ENCODE measurements at places on chromosomes 12 and 14.

DNA sequence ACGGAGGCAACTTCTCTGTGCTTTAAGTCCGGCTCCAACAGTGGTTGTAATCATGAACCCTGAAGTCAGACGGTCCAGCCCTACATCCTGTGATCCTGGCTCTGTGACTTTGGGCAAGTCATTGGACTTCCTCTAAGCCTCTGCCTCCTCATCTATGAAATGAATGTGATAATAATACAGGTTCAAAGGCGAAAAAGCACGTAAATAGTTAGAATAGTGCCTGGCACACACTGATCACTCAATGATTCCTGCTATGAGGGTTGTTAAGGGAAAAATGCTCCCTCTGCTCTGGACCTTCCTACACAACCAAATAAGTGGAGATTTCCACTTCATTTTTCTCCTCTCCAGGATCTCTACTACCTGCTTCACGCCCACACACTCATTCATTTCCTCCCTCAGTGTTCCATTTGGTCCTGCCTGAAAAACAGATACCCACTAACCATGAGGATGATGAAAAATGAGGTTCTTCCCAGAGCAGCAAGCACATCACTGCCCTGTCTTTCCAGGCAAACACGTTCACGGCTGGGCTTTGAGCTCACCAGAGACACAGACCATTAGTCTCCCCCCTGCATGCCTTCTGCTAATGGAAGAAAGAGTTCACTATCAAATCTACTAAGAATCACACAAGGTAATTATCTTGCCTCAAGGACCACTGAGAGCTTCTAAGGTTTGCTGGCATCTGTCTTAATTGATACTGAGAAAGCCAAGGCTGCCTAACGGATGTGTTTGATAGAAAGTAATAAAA is 13.2 kb downstream of the NUAK1 start:
- DNase-seq, result no peak

- no peak for DNase-seq
Measured at GRCh38 chr14:20711685-20712084, 23.1 kb downstream of the ANG start.

GRCh38 chr12:110262442-110263388 is 18.3 kb upstream of the ATP2A2 start:
- DNase-seq, result no peak

- DNase-seq, result peak; percentile 11
Measured at GRCh38 chr14:30223385-30223785, 295.7 kb upstream of the PRKD1 start.

DNA sequence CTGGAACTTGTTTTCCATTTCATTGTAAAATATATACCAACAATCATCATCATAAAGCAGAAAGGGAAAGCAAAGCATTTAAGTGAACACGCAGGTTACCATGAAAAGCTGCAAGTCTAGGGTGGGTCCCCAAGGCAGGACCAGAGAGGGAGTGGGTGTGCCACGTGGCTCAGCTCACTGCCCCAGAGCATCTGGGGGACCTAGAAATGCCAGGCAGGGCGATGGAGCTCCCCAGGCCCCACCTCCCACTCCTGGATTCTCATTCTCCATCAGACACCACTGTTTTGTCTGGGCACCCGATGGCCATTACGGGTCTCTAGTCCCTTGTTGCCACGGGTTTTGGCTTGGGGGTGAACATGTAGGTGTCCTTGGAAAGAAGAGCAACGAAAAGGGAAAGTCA is 34.7 kb downstream of the BCL11B start:
- DNase-seq, result no peak

DNA sequence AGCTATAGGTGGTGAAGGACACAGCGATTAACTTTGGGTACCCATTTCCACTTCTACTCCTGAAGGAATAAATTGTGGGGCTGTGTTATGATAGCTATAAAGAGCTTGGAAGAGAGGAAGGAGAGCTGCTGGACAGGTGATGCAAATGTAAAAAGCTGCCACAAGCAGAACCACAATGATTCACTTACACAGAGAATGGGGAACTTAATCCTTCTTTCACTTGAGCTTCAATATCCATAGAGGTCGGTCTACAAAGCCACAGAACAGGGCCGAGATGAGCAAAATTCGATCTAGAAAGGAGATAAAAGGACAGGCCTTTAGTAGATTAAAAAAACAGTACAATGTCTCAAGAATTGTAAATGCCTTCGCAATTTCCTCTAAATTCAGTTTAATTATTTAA is 831.1 kb downstream of the LRFN5 start:
- DNase-seq, result no peak

- DNase-seq, result no peak
Measured at GRCh38 chr12:12428961-12429657, 72.2 kb downstream of the BORCS5 start.

DNA sequence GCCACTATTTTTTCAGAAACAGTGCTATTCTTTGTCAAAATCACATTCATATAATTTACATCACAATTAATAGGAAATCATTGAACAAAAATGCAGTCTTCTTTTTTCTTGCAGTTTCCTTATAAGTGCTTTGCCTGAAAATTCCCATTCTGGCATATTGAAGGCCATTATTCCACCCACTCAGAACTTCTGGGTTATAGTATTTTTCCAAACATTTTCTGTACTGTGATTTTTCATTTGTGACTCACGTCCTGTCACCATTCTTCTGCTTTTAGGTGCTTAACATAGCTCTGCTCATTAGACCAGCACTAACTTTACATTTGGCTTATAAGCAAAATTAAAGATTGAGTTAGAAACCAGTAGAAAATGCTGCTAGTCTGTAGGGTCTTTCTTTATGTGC is 241.0 kb upstream of the NPAS3 start:
- no peak for DNase-seq

- peak; percentile 34 for DNase-seq
Measured at GRCh38 chr12:98653866-98654493, 8.9 kb downstream of the APAF1 start.

GRCh38 chr12:10160617-10161385 is 11.1 kb downstream of the OLR1 start:
- no peak for DNase-seq

DNA sequence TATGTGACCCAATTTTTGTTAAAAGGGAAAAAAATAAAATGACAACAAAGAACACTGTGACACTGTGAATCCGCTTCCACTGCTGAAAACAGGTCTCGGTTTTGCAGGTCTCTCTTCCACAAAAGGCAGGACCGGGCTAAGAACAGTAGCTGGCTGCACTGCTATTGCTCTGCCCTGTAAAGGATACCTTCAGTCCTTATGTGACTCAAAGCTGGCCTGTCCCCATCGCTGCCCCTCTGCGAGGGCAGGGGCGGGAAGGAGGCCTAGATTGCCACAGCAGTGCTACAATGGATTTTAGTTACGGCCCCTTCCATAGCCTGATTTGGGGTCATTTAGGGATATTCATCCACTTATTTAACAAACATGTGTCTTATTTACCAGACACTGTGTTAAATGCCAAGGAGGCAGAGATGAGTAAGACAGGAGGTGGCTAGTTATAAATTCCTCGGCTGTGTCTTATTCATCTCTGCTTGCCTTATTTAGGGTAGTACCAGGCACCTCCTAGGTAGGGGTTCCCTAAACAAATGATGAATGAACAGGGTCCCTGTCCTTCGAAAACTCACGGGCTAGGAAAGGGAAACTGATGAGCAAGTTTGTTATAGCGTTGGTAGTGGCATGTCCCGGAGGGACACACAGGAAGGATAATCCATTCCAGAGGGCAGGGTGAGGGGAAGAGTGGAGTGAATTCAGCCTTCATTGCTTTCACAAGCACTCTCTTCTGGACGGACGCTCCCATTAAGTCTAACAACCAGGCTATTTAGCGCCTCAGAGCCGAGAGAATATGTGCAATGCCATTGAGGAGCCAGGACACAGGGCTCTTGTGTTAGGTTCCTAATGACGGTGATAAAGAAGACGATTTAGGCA is 73.3 kb downstream of the EID3 start:
- no peak for DNase-seq

GRCh38 chr14:106605548-106606448 is 1079.4 kb downstream of the TMEM121 start:
- DNase-seq, result peak; percentile 21

DNA sequence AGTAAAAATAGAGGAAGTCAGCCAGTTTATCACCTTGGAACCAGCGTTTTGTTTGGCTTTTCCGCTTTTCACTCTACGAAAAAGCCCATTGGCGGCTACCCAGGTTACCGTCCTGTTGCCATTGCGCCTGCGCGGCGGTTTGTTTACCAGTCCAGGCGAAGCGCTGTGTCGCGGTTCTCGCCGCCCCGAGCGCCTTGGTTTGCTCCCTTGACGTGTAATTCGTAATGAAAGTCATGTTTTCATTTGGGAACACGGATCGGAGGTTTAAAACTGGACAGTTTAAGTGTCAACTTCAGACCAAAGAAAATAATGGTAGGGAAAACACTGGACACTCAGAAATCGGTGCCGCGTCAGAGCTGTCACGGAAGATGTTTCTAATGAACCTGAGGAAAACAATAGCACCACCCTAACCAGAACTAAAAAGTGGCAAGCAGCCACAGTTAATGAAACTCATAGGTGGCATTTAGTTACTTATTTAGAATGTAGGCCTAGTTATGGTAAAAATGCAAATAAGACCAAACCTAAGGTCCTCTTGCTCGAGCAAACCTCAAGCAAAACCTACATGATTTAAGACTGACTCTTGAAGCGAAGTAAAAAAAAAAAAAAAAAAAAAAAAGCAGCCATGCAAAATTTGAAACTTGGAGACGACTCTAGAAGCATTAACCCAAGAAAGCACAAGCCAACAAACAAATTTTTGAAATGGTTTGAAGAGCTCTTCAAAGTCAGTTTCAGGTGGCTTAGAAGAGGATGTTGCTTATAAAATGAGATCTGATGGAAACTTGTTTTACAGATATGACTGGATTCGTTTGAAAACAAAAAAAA is 790 bp upstream of the GPR19 start:
- peak; percentile 58 for DNase-seq

GRCh38 chr12:58386136-58386535 is 444.8 kb downstream of the ATP23 start:
- no peak for DNase-seq

- no peak for DNase-seq
Measured at GRCh38 chr14:25622763-25623162, 572.8 kb upstream of the STXBP6 start.

DNA sequence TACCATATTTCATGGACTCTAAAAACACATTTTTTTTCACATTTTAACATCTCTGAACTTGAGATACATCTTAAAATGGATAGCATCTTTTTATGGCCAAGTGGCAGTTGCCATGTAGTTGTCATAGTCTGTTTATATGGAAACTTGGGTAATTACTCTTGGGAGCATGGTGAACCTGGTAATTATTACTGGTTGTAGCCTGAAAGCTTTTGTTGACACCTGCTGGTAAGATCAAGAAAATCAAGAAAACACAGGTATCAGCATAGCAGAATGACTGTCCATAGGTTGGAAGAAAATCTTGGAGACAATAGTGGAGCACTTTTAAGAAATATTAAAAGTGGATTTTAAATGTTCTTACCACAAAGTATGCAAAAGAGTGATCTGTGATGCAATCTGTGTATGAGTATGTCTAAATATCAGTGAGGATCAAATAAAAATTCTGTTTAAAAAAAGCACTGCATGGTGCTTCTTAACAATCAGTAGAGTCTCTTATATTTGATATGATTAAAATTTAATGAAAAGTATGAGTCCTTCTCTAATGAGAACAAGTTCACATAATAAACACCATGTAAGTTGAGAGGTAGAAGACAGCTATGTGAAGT is 44.2 kb downstream of the TTC8 start:
- DNase-seq, result peak; percentile 36

DNA sequence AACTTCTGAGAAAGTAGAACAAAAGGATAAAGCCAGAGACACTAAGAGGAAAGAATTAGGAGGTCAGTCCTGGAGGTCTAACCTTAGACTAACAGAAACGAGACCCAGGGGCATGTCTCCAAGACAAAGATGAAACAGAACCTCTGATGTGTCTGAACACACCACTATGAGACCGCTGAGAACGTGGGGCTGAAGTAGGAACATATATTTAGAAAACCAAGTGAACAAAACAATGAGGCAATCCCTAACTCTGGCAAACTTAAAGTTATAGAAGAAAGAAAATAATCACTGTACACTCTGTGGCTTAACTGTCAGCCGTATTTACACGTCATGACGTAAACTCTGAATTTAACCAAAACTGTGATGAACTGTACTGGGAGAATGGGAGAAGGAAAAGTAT is 17.9 kb downstream of the KCTD10 start:
- DNase-seq, result no peak

- DNase-seq, result no peak
Measured at GRCh38 chr14:74974364-74975058, 19.1 kb upstream of the PGF start.

DNA sequence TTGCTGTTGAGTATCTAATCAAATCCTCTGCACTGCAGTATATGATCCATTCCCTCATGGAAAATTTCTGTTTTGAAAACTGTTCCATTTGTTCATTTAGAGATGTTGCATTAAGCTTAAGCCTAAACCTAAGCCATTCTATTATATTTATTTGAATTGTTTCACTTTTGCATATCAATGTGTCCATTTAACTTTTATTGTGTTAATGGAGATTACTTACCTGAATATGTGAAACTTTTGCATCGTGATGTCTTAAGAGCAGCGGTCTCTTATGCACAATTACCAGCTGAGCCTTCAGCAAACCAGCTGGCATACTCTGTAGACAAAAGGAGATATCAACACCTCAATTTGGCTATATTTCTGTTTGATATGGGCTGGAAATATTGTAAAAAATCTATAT is 922.5 kb upstream of the FBXO33 start:
- DNase-seq, result no peak
